ENCODE measurements at places on chromosomes 6 and 20.

GRCh38 chr6:151340219-151340978 is 51.0 kb downstream of the ZBTB2 start:
- DNase-seq: no peak

GRCh38 chr6:744666-745353 is 51.9 kb upstream of the EXOC2 start:
- DNase-seq: no peak

GRCh38 chr6:31948306-31948705 is 2.4 kb downstream of the CFB start:
- DNase-seq: no peak

DNA sequence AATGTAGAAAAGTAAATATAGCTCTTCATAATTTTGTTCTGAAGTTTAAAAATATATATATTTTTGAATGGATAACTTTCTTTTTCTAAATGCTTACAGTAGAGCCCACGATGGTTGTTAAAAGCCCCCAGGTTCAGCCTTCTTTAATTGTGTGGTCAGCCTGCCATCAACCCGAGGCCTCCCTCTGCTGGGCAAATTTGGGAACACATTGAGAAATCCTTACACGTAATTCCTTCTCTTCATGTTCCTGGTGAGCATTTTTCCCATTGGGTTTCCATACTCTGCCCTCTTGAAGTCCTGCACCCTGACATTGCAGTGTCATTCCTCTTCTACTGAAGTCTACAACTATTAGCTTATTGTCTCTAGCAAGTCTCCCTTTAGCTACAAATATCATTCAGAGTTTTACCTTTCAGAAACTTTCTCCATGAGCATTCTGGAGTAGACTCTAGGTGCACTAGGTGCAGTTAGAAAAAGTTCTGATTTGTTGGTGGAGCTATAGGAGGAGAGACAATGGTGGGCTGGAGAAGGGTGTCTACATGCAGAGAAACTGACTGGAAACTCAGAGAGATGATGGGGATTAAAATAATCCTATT is 40.6 kb downstream of the TRIM38 start:
- DNase-seq: no peak

DNA sequence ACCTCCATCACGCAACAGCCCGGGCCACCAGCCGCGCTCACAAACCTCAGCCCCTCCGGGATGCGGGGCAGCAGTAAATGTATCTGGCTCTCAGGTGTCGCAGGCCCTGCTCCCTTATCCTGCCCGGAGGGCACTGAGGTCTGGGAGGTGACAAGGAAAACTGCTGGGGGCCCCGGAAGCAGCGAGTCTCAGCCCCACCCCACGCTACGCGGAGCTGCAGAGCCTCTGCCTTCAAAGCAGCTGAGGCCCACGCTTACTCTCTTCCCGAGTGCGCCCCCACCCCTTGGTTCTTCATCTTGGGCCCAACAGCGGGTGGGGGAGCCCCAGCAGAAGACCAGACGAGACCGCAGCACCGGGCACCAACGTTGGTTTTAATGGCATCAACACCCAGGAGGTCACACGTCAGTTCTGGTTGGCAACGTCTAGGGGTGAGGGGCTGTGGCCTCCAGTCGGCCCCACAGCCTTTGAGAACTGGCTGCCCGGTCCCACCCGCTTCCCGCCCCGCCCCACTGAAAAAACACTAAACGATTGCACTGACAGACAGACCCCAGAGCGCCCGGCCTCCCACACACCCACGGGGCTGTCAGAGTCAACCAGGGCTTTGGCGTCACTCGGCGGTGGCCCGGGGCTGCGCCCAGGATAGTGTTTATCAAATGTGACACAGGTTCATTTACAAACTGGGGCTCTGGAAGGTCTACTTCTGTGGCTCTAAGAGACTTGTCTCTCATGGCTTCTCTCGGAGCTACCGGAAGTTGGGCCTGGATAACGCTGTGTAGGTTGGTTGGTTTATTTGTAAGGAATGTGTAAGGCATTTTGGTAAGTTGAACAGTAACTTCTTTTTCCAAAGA is 43.7 kb downstream of the DSTN start:
- no peak for DNase-seq

DNA sequence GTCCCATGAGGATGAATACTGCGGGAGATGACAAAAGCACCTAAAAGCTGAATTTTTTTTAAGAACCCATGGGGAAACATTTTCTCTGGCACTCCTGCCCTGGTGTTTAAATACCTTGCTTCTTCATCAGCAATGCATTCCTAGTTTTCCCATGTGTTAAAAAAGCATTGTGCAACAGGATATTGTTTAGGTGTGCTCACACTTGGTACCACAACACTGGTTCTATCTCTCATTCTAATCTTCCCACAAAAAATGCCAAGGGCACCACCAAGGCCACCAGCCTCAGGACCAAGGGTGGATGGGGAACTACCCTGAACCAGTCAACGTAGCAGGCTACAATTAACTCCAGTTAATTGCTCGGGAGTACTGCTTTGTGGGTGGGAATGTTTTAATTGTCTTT is 50.9 kb downstream of the ALDH5A1 start:
- DNase-seq: no peak

- DNase-seq: no peak
Observed at GRCh38 chr6:15322781-15323536, 77.1 kb downstream of the JARID2 start.

DNA sequence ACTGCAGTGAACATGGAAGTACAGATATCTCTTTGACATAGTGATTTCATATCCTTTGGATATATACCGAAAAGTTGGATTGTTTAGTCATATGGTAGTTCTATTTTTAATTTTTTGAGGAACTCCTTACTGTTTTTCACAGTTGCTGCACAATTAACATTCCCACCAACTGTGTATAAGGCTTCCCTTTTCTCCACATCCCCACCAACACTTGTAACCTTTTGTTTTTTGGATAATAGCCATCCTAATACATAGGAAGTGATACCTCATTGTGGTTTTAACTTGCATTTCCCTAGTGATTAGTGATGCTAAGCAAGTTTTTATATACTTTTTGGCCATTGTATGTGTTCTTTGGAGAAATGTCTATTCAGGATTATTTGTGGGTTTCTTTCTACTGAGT is 45.1 kb upstream of the TENT5A start:
- DNase-seq: no peak

- DNase-seq: no peak
Observed at GRCh38 chr6:16576451-16577368, 184.6 kb downstream of the ATXN1 start.

DNA sequence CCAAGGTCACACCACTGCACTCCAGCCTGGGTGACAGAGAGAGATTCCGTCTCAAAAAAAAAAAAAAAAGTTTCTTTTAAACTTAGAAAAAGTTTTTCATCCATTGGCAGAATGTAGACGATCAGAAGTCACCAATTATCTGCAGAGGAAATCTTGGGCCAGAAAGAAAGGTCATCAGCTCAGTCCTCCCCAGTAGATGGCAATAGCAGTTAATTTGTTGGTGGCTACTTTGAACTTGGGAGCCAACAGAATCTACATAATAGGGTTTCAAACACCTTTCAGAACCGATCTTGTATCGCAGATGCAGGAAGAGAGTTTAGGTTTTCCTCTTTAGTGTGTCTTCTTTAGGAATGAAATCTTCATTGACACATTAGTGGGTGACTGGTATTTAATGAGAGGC is 41.7 kb downstream of the LBP start:
- DNase-seq: no peak

GRCh38 chr6:20115246-20115980 is 96.9 kb downstream of the MBOAT1 start:
- no peak for DNase-seq

- no peak for DNase-seq
Observed at GRCh38 chr6:110239526-110240274, 59.5 kb downstream of the CDC40 start.

DNA sequence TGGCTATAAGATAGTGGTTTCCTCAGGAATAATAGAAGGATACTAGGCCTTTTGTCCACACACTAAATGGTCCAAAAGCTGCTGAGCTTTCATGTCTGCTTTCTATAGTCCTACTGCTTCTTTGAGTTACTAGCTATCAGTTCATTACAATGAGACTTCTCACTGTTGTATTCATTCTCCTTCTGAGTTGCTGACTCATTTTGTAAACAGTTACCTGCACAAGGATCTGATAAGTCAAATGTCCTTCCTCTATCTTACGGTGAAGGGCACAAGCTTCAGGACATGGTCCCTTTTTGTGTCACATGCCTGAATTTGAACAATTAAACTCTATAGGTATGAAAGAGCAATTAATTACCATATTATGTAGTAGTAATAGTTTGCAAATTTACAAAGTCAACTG is 90.5 kb downstream of the MAN1A1 start:
- DNase-seq: no peak

DNA sequence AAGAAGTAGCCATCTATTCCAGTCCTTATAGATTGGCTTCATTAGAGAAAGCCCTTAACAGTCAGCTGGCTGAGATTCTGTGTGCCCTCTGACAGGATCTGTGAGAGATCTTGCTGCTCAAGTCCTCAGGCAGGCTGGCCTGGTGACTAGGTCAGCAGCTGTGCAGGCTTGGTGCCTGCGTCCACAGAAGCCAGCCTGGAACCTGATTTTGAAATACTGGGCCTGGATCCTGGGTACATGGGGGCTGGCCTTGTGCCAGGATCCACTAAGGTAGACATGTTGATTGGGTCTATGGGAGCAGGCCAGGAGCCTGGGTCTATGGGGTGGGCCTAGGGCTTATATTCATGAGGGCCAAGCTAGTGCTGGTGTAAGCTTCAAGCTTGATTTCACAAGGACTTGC is 381.8 kb upstream of the MARCKS start:
- no peak for DNase-seq

GRCh38 chr6:52304983-52305390 is 20.4 kb upstream of the MCM3 start:
- DNase-seq: no peak

GRCh38 chr20:56343861-56344381 is 14.9 kb upstream of the FAM210B start:
- DNase-seq: no peak

GRCh38 chr6:33616113-33616512 is 5.0 kb upstream of the ITPR3 start:
- no peak for DNase-seq

DNA sequence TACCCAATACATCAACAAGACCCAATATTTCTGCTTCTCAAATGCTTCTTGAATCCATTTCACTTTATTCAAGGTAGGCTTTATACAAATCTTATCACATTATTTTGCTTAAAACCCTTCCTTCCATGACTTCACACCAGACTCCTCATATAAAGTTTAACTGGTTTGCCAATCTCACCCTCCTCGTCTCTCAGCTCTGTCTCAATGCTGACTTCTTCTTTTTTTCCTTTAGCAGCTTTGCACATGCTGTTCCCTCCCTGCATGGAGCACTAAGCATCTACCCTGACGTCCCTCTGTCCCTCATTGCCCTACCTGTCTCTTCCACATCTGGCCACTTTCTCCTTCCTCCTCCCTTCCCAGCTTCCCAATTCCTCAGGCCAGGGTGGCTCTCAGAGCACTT is 31.4 kb downstream of the KCNK17 start:
- no peak for DNase-seq

GRCh38 chr6:157511682-157512381 is 130.8 kb downstream of the ZDHHC14 start:
- DNase-seq: no peak

GRCh38 chr6:38025451-38025850 is 205.9 kb downstream of the ZFAND3 start:
- DNase-seq: no peak

DNA sequence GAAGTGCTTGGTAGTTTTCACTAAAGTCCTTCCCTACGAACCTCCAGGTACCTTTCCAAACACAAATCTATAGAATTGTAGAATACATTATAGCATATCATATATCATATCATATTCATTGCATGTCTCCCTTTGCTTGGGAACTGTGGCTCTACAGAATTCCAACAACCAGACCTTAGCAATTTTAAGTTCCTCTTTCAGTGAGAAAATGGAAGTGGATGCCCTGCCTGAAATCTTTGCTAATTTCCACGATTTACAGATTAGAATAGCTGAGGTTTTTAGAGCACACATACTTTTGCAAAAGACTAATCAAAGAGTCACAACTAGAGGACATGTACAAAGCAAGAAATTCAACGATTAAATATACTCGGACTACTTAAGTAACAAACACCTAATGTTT is 78.6 kb downstream of the TNFRSF21 start:
- DNase-seq: no peak

GRCh38 chr20:45782890-45783289 is 8.8 kb downstream of the WFDC3 start:
- no peak for DNase-seq

DNA sequence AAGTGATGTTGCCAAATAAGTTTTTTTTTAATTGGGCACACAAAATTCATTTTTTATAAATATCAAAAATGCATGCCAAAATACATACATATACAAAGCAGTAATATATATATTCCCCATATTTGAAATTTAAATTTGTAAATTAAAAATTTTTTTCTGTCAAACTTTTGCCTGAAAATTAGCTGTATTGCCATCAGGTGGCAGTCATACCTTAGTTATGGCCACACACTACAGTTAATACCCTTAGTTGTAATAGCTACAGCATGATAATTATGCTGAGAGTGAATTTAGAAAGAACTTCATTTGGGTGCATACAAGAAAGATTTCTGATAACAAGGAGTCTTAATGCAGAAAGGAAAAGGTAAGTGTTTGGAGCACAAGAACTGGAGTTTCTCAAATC is 46.2 kb upstream of the SDHAF4 start:
- DNase-seq: no peak

- no peak for DNase-seq
Observed at GRCh38 chr20:60904730-60905129, 347.3 kb upstream of the CDH4 start.

DNA sequence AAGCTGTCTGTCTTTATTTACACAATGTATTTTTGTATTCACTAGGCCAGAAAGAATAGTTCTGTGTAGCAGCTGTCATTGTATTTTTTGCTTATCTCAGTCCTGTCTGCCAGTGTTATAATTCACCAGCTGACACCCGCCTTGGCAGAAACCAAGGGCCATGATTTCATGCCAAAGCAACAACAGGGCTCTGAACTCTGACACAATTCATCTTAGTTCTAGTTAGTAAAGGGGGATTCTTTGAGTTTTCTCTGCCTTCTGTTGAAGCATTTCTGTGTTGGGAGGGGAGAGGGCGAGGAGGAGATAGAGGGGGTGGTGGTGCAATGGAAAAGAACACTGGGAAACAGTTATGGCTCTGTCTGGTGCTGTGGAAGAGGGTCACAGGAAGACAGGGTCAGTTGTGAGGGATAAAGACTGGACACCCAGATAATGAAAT is 684.6 kb upstream of the MARCKS start:
- no peak for DNase-seq

All from GM04503 (cell line).